Effector memory CD4-positive, alpha-beta T cell (primary cell): ENCODE measurements at places on chromosomes 5 and 9.

DNA sequence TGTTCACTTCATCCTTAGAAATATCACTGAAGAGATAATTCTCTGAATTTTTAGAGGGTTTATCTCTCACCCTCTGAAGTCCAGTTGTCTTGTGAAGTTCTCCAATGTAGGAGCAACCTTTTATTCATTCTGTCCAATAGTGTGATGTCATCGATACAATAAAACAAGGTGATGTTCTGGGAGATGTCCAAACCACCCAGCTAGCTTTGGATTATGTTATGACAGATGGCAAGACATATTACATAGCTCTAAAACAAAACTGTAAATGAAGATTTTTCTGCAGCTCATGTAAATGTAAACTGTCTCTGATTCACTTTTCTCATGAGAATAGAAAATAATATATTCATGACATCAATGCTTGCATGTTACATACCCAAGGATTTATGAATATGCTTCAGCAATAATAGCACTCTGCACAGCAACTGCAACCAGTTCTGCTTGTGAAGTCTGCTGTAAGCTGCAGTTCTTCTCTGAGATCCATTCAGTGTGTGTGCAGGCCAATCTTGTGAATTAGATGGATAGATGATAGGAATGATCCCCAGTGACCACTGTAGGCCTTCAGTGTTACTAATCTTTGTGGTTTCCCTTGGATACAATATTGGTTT lies 172.6 kb upstream of the CDH12 start:
- no peak for DNase-seq

DNA sequence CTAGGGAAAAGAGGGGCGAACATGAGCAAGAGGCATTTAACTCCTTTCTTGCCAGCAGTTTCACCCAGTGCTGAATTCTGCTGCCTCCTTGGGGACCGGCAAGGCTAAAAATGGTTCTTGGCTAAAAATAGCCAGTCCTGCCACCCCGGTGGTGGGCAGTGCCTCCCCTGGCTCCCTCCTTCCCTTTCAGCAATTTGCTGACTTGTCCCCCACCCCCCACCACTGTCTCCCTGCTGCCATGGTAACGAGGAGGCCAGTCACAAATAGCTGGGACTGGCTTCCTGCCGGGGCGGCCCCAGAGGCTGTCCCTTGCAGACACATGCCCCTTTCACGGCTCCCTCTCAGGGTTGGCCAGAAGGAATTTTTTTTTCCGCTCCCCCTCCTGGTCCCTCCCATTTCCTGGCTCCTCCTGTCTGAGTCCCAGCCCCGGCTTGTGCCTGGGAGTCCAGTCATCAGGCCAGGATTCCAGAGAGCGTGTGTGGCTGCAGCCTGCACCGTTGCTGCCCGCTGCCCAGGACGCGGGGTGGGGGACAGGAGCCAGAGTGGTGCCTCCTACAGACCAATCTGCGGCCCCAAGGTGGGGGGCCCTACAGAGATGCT lies 130.3 kb downstream of the RGS3 start:
- DNase-seq, result no peak

- no peak for DNase-seq
These were observed 28.6 kb upstream of the TNC start for GRCh38 chr9:115146581-115147021.

DNA sequence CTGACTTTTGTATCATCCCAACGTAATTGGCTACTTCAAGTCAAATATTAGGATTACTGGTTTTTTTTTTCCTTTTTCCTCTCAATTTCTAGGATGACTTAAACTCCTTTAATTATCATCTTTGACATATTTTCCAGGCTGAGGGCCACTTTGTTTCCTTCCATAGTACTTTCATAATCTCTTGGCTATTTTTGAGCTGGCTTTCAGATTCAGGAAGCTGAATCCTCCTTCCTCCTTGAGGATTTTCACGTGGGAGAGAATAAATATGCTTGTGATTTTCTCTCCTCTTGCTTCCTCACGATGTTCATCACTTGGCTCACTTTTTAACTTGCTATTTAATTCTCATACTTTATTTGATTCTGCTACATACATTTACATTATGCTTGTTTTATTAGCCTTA lies 88.1 kb downstream of the ITGA1 start:
- no peak for DNase-seq

DNA sequence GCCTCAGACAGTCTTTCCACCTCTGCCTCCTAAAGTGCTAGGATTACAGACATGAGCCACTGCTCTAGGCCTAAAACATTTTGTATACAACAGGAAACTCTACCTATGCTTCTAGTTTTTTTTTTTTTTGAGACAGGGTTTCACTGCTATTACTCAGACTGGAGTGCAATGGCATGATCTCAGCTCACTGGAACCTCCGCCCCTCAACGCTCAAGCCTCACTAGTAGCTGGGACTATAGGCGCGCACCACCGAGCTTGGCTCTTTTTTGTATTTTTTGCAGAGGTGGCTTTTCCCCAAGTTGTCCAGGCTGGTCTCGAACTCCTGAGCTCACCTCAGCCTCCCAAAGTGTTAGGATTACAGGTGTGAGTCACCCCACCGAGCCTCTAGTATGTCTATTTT lies 5.4 kb downstream of the HSPA9 start:
- DNase-seq, result no peak
